ENCODE measurements at places on chromosomes 5 and 9.

DNA sequence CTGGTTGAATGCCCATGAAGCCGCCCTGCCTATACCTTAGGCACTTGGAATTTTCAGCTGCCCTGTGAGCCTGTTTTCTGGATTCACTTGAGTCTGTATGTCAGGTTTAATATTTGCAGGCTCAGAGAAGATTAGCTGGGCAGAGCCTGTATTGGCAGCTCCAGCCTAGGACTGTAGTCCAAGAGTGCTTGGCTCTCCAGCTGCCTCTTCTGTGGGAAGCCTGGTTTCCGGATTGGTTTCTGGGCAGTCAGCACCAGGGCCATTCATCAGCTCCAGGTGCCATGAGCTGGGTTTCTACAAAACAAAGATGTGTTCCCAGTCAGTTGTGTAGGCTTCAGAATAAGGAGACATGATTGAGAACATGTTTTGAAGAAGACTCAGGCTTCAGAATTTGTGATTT, 90.1 kb downstream of the ARHGAP26 start:
- DNase-seq, result no peak

DNA sequence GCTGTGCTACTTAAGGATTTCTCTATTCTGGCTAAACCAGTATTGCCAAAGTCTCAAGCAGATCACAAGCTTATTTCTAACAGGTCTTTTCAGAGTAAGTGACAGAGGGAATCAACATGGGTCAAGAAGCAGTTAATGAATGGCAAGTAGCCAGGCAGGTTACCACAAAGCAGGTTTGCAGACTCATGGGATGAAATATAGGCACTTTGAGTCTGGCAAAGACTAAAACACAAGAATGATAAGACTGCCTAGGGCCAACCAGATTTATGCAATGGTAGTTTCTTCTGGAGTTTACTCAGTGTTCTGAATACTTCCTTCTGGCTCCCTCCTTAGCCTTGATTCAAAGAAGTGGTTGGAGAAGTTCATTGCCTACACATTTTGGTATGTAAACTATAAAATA, 3.6 kb downstream of the HMGCS1 start:
- no peak for DNase-seq

DNA sequence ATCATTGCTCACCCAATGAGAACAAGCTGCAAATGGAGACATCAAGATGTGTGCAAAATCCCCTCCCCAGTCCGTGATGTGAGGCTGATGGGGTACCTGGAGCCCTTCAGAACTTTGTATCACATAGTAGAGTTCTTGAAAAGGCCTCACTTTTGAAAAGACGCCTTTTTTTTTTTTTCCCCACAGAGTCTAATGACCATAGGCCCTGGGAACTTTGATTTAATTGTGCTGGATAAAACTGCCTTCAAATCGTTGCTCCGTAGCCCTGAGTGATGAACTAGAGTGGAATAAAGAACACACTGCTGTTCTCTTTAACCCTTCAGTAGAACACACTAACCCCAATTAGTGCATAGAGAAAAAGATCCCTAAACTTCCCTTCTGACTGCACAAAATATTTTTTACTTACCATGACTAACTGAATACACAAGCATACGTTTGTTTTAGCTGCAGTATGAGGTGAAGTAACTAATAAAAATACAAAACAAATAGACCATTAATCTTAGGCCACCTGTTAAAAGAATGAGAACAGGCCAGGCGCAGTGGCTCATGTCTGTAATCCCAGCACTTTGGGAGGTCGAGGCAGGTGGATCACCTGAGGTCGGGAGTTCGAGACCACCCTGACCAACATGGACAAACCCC, 15.1 kb downstream of the PSAT1 start:
- no peak for DNase-seq

GRCh38 chr5:147648597-147648996, 133.9 kb downstream of the JAKMIP2 start:
- DNase-seq, result no peak

- no peak for DNase-seq
Measured at GRCh38 chr9:116165912-116166311, 12.3 kb downstream of the PAPPA start.

- DNase-seq, result no peak
Measured at GRCh38 chr9:38214432-38214831, 145.4 kb upstream of the SHB start.

GRCh38 chr5:6112538-6112937, 265.8 kb downstream of the MED10 start:
- DNase-seq, result no peak

- DNase-seq, result no peak
Measured at GRCh38 chr5:52469420-52469819, 318.3 kb upstream of the ITGA1 start.

- DNase-seq, result no peak
Measured at GRCh38 chr9:104556830-104557634, 11.9 kb upstream of the OR13C8 start.

DNA sequence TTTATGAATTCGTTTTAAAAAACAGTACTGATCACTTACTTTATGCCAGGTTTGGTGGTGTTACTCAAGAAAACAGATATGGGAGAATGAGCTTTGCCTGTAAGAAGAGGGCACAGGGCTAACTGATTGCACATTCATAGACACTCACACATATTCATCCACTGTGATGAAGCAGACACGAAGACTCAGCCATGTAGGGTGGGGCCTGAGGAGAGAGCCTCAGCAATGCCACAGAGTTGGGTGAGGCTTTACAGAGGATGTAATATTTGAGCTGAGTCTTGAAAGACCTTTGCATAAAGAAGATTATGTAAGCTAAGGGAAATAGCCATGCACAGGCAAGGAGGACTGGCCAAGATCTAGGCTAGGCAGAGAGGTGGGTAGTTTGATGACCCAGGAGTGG, 472.8 kb downstream of the PSAT1 start:
- no peak for DNase-seq

GRCh38 chr5:11684607-11685006, 219.6 kb downstream of the CTNND2 start:
- DNase-seq, result no peak

DNA sequence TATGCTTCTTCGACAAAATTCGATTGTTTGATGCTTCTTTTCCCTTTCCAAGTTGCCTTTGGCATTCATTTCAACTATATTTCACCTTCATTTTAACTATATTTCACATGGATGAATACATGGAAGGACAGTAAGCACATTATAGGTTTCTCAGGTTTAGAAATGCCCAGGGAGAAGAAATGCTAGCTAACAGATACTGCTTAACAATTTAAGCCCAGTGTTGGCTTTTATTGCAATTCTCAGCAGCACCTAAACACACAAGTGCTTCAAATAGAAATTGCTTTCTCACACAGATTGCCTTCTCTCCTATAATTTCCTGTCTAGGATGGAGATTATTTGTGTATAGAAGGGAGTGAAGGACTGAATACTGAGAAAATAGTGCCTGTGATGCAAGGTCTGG, 30.2 kb upstream of the SMC5 start:
- DNase-seq, result no peak

- DNase-seq, result no peak
Measured at GRCh38 chr5:141486091-141486490, 1.3 kb downstream of the PCDHGC4 start.
